Activated naive CD8-positive, alpha-beta T cell treated with anti-CD3 and anti-CD28 coated beads, Interleukin-2, amount 50 U/mL, for 16 hours (primary cell): ENCODE measurements at places on chromosomes 12 and 14.

GRCh38 chr12:92472201-92472600 lies 230.6 kb upstream of the PLEKHG7 start:
- DNase-seq = no peak

GRCh38 chr14:76424359-76424758 lies 48.4 kb downstream of the ESRRB start:
- DNase-seq = no peak

DNA sequence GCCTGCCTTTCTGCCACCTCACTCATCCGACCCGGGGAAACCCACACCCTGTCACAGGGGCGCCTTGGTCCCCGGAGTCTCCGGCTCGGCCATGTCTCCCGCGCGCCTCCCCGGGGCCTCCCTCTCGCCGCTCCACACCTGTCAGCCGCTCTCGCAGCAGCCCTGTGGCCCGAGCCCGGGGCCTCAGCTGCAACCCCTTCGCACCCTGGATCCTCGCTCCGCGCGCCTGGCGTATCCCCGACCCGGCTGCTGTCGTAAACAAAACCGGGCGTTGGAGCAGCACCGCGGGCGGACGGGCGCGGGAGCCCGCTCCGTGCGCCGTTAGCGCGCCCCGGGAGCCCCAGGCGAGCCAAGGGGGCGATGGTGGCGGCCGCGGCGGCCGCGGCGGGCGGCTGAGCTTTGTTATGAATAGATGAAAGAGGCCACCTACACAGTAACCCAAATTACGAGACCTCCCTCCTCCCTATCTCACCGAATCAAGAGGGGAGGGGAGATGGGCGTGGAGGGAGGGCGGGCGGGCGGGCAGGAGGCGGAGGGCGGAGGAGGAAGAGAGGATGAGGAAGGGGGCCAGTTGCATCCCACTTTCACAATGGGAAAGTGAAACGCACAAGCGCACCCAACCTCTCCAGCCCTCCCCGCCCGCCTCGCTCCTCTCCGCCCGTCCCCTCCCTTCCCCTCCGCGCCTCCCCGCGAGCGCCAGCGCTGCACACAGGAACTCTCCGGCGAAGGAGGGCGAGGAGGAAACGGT lies at the start of gene PLXNC1:
Gene PLXNC1 (plus strand): TSS at position 587 of the 748 bp plus-strand sequence. CDS start 395 bp downstream, outside the sequence.
- peak; percentile 40 for DNase-seq

- no peak for DNase-seq
Measured at GRCh38 chr12:124568431-124569374, 1.3 kb upstream of the NCOR2 start.

DNA sequence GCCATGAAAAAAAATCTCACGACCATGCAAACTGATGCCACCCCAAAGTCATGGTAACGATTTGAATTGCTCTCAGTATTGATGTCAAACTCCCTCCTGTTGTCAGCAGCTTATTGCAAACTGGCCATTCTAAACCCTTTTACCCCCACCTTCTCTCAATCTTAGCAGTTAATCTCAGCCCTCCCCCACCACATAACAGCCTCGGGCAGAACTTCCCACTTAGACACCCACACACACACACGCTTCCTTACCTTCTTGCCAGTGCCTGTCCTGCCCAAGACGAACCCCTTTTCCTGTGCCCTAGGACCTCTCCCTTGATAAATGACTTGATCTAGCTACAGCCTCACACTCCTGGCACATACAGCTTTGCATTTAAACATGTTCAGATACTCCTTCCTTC lies 56.6 kb downstream of the GPATCH2L start:
- DNase-seq = no peak

- DNase-seq = no peak
Measured at GRCh38 chr12:28177905-28178304, 12.4 kb upstream of the CCDC91 start.

DNA sequence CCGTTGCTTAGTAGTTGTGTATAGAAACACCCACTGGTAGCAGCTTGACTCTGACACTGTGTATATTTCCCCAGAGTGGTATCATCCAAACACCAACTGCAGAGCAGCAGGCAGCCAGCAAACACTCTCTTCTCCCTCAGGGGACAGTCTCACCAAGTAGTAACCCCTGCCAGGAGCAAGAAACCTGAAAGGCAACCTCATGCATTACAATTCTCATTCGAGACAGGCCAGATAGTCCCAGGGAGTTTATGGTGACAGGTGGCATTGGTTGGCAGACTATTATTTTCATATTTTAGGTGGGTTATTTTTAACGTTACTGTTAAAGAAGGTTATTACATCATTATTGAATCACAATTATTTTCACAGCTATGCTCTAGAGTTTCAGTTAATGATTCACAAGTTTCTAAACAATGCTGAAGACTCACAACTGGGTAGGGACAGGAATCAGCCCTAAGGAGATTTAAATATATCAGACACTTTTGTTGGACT lies 222.8 kb downstream of the EGLN3 start:
- no peak for DNase-seq

DNA sequence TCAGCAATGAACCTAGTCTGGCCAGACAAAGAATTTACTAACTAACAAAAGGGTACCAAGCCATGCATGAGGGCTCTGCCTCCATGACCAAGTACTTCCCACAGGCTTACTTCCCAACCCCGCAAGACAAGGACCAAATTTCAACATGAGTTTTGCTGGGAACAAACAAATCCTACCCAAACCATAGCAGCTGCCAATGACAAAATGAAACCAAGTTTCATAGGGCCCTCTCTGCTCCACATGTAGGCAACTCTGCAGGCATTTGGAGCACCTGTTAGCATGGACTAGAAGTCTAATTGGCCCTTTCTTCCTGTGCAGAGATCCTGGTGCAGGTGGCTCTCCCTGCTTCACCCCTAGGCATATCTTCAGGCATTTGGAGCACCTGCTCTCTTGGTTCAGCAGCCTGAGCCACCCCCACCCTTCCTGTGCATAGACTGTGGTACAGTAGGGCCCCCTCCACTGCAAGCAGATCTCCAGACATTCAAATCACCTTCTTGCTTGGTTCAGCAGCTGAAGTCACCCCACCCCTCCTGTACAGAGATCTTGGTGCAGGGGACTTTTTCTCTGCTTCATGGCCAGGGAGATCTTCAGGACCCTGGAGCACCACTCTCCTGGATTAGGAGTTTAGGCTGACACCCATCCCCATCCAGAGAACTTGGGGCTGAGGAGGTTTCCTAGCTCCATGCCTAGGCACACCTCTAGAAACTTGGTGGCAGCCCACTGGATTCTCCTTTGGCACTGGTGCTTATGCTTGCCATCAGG lies 308.7 kb downstream of the RPAP3 start:
- DNase-seq = no peak

- DNase-seq = no peak
Measured at GRCh38 chr12:119762619-119763018, 94.7 kb downstream of the PRKAB1 start.

DNA sequence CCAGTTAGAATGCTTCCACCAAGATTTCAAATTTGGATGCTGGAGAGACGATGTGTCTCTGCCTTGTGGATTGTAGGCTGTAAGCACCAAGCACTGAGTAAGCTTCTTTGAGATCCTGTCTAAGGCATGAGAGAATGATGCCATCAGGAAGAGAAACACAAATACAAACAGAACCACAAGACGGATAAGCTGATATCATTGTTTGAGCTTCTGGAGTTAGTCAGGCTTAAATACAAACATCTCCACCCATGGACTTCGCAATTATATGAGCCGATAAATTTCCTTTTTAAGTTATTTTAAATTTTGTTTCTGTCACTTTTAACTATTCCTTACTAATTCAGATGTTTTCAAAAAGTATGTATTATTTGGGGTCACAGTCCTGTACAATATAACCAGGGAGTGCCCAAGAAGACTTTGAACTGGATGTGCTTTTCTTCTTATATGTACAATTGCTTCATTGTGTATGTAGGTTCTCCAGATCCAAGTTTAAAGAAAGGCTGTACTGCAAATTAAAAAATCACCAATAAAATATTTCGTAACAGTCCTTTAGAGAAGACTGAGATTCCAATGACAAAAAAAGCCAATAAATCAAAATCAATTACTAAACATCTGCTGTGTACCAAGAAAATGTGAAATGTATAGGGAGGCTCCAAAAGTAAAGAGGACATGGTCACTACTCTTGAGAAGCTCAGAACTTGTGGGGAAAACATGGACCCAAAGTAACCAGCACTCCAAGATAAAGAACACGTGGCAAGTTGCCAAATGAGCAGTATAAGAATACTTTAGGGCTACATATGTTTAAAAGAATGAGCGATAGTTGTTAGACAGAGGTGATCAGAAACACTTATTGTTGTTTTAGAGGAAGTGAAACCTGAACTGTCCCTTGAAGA lies 274.1 kb downstream of the ADAMTS20 start:
- DNase-seq = no peak

DNA sequence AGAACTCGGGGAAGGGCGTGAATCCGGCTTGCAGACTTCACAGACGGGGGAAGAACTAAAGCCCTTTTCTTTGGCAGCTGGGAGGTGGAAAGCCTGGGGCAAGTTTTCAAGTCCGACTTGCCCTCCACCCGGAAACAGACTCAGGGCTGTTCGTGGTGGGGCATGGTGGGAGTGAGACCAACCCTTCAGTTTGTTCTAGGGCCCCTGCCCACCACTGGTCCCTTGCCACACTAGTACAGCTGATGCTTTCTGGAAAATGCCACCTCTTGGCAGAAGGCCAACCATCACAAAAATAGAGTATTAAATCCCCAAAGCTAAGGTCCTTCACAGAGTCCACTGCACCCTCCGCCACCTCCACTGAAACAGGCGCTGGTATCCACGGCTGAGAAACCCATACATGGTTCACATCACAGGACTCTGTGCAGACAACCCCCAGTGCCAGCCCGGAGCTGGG lies 50.4 kb upstream of the DDX11 start:
- no peak for DNase-seq

- no peak for DNase-seq
Measured at GRCh38 chr14:81093651-81094050, 127.1 kb downstream of the GTF2A1 start.

- no peak for DNase-seq
Measured at GRCh38 chr14:95663226-95663797, 22.9 kb upstream of the TCL1B start.

GRCh38 chr14:81625343-81625742 lies 91.7 kb upstream of the SEL1L start:
- no peak for DNase-seq

GRCh38 chr14:32491416-32492016 lies 162.4 kb downstream of the AKAP6 start:
- DNase-seq = no peak

- DNase-seq = no peak
Measured at GRCh38 chr12:130194154-130194553, 31.9 kb downstream of the FZD10 start.

DNA sequence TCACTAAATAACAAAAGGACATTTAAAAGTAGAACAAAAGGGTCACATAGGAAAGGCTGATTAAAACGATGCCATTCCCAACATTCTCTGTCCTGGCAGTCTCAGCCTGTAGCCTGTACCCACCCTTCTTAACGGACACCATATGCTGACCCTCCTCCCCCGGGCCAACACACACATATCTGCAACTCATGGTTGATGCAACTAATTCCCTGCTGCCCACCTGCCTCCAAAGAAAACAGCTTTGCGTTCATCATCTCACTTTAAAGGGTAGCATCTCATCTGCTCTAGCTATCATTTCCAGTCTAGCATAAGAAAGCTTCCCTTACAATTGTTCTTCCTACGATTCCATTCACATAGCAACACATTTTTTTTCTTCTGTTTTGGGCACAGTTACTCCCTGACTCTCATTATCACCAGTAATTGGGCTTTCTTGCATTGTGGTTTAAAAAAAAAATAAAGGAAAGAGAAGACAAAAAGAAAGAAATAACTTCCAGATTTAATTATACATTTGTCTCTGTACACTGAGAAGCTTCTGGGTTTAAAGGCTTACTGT lies 92.9 kb downstream of the KCNC2 start:
- no peak for DNase-seq

DNA sequence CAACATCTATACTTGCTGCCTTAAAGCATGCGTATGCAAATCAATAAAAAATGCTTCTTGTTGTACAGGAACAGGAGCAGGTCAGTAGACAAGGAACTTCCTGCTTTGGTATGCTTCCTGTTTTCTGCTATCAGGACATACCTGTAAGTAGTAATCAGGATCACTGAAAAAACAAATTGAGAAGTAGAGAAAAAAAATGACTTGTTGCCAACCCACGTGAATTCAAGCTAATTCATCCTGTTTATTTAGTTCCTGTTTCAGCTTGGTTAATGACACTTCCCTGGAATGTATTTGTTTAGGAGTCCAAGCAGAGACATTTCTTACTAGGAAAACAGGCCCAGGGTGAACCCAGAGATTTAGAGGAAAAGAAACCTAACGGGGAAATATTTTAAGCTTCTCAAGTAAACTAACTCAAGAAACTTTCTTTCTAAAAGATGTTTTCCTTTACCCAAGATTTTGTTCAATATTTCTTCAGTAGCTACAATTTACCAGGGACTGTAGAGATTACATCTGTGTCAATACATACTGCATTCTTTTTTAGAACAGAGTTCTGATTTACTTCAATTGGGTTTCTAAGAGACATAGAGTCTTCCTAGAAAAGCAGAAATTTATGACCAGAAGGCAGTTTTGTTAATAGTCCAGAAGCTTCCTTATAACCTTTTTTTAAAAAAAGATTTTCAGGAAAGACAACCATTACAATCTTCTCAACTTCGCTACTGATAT lies 124.2 kb downstream of the PAWR start:
- no peak for DNase-seq

DNA sequence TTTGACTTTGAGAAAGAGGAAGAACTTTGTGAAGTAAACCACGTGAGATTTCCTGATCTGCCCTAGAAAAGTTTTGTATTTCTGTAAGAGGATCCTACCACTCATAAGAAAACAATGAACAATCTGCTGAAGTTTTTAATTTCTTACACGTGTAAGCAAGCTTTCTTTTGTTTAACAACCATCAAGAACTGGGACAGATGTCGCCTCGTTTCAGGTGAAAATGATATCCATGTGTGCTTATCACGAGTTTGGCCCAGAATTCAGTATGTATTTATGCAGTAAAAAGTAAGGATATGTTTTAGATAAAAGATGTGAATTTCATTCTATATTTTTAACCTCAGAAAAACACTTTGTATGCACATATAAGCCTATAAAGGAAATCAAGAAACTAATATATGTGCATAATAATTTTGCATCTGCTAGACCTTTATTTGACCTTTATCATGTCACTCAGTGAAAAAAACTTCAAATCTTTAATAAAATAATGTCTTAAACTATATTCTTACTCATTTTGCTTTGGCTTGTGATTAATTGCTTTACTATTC lies 56.9 kb upstream of the DHRS4 start:
- DNase-seq = no peak

- DNase-seq = no peak
Measured at GRCh38 chr12:127620735-127621355, 646.1 kb upstream of the TMEM132C start.

DNA sequence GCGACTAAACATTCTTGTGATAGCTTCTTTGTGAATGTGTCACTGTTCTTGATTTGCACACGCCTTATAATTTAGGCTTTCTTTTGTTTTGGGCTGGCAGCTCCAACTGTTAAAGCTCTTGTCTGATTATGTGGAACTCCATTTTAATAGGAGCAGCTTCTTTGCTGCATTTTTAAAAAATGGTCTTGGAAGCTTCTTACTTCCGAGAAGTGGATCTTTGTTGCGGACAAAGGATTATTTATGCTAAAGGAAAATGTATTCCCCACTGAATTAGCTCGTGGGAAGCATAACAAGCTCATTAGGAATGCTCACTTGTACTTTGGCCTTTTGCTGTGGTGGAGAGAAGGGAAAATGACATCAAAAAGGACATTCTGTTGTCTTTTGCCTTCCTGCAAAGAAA lies 20.0 kb downstream of the GAS2L3 start:
- no peak for DNase-seq

- DNase-seq = no peak
Measured at GRCh38 chr12:11922361-11922760, 148.4 kb upstream of the BCL2L14 start.

- DNase-seq = peak; percentile 61
Measured at GRCh38 chr12:54579696-54580333, 8.6 kb downstream of the PPP1R1A start.
